Ovary (tissue), 10 donors: ENCODE measurements at places on chromosomes 6 and 20. TPM values are rescaled to one million over a fixed set of nuclear protein-coding genes. Genes with fewer than 3 reads are reported as not detected.

GRCh38 chr6:155418017-155418761, 37.5 kb downstream of the NOX3 start:
- no peak for DNase-seq

DNA sequence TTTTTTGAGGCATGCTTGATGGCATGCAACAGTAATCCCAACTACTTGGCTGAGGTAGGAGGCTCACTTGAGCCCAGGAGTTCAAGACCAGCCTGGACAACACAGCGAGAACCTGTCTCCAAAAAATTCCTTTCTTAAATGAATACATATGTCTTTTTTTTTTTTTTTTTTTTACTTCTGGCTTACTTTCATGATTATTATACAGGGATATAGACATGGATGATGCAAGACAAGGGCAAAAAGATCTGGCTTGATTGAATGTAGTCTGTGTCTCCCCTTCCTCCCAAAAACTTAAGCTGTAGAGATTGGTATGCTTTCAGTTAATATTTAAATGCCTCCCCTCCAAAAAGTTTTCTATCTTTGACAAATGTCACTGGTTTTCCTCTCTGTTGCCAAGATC, 7.6 kb downstream of the SNX3 start:
- no peak for DNase-seq

- no peak for DNase-seq
These were observed 20.7 kb downstream of the CRYBG1 start for GRCh38 chr6:106381223-106381622.

GRCh38 chr20:52193133-52193532, 1.6 kb upstream of the ZFP64 start:
- DNase-seq = no peak

DNA sequence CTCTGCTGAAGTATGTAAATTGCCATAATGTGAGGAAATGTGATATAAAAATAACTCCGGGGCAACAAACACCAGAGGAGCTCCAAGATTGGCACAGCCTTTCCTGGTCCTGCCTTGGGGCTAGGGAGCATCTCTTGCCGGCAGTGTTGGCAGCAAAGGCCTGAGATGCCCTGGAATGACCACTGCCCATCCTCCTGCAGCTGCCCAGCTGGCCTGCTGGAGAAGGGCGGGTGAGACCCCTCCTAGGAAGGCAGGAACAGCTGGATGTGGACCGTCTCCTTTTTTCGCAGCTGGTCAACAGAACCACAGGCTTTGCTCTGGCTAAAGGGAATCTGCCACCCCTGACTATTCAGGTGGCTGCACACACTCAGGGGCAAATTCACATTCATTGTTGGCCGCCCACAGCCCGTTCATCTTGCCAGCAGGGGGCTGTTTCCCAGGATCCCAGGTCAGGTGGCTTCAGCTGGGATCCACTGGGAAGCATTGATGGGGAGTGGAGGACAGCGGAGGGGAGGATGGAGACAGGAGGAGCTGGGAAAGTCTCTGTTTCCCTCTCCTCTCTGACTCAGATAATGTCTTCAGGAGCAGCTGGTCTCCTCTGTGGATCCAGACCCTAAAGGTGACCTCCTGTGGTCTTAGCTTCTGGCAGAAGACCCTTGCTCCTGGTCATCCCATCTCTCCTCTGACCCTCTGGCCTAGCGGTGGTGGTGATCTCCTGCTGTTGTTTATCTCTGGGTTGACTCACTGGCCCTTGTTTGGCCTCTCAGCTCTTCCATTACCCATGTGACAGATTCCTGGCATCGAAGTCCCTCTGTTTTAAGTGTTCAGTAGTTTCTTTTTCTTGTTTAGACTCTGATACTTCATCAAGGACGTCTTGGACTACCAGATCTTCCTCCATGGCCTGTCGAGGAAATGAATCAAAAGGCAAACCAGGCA, 336.7 kb downstream of the DHX35 start:
- no peak for DNase-seq

DNA sequence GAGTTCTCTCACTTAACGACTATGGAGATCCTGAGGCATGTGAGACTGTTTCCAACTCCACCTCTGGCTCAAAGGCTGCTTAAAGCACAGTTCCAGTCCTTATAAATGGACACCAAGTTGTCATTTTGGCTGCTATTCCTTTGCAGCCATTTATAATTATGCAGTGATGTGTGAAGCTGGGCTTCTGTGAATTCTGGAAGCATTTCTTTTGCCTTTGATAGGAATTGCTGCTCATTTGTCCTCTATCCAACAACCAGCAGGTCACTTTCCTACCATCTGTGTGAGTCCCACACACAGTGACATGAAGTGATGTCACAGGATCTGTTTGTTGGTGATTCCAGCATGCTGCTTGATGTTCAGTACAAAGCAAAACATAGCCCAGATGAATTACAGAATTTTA, 28.5 kb upstream of the EFHC1 start:
- DNase-seq = no peak

ILRUN gene
- 47.6 TPM for total RNA-seq

PRR18 gene
- 0.17 TPM for total RNA-seq
